Femur (tissue), 1 donor: ENCODE measurements at places on chromosomes 12 and 14.

DNA sequence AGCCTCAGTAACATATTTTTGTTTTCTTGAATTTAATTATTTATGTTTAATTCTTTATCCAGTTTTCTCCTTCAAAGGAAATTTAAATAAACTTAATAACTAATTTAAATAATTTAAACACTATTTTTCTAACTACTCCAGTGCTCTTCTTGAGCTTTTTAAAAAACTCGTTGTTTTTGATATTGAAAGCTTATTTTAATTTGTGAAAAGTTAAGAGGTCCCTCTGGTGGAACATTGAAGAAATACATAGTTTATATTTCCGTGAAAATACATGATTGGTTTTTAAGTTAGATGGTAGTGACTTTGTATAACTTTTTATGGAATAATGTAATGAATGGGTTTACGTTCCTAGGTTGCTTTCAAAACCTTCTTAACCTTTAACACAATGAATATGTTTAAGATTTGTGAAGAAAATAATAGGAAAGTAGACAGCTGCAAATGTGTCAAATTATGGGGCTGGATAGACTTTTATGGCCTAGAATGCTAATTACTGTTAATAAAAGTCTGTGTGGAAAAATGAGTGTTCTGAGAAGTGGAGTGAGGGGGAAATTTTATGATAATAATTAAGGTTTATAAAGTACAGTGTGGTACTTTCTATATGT lies 45.9 kb upstream of the MSRB3 start:
- no peak for DNase-seq

DNA sequence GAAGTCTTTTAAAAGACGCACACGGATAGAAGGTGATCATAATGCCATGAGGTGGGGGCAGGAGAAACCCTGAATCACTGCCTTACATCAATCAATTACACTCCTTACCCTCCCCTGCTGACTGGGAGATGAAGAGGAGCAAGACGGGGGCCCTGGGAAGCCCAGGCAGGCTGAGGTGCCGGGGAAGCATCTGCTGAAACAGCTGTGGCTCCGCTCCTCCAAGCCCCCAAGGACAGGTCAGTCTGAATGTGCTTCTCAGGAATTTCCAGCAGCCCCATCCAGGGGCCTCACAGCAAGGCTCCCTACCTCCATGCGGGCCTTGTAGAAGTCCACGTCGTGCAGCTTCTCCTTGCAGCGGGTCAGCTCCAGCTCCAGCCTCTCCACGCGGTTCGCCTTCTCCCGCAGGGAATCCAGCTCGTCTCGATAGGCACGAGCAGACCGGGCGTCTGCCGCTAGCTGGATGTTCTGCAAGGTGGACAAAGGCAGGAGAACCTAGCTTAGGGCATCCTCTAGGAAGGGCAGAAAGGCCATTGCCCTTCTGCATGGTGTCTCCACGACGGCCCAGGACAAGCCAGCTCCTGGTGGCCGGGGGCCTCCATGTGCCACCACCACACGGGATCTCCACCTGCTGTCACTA lies 79.8 kb downstream of the CCDC88C start:
- peak; percentile 68 for DNase-seq

DNA sequence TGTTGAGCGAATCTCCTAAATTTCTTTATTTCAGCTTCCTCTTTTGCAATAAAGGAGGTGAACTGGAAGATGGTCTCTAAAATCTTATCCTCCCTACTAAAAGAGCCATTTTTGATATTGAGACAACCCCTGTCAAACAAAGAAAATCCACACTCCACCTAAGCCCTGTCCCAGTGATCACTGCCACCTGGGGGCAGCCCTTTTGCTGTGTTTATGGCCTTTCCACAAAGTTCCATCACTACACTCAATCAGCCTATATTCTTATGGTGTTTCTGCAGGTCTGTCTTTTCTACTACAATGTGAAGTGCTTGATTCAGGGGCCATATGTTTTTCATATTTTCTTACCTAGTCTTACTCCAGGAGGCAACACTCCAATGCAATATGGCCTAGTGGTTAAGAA lies 163.7 kb downstream of the BMP4 start:
- DNase-seq = no peak

GRCh38 chr12:62660756-62661155 lies 194.1 kb downstream of the MON2 start:
- no peak for DNase-seq

GRCh38 chr14:24664366-24664765 lies 30.4 kb upstream of the GZMB start:
- DNase-seq = no peak

DNA sequence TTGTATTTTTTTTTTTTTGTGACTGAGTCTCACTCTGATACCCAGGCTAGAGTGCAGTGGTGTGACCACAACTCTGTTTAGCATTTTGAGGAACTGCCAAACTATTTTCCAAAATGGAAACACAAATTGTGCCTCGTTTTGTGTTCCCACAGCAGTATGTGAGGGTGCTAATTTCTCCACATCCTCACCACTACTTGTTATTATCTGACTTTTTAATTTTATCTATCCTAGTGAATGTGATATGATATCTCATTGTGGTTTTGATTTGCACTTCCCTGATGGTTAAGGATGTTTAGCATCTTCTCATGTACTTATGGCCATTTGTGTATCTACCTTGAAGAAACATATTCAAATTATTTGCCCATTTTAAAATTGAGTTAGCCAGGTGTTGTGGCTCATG lies 62.4 kb downstream of the SRGAP1 start:
- no peak for DNase-seq

DNA sequence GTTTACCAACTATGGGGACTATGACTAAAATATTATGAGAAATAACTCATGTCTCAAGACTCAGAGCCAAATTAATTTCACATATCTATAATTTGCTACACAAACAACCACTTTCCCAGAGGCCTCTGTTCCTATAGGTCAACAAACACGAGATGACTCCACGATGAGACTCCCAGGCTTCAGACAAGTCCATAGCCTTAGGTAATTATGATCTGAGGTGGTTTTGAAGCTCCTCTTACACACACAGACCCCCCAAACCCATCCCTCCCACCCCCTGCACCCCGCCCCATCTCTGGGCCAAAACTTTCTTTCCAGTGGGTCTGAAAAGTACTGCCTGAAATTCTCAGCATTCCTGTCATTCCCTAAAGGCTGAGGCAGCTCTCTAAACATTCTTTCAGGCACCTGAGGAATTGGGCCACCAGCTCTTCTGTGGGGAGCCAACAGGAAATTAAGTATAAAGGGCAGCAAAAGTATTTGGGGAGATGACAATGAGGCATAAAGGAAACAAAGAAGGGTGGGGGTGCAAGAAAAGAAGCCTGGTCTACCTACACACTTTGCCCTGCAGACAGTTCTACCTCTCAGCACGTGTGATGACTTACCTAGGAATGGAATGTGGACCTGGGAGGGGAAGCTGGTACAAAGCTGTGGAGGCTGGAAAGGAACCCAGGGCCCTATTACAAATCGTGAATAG lies 143.6 kb downstream of the PAWR start:
- no peak for DNase-seq
